Stimulated activated CD8-positive, alpha-beta memory T cell treated with anti-CD3 and anti-CD28 coated beads, Interleukin-4, amount 100 ng/mL, for 4 hours (primary cell): ENCODE measurements at places on chromosomes 2 and 18.

GRCh38 chr18:394987-395362, 105.5 kb downstream of the COLEC12 start:
- DNase-seq, result no peak

- DNase-seq, result no peak
Measured at GRCh38 chr2:33047939-33048338, 101.2 kb downstream of the LTBP1 start.

DNA sequence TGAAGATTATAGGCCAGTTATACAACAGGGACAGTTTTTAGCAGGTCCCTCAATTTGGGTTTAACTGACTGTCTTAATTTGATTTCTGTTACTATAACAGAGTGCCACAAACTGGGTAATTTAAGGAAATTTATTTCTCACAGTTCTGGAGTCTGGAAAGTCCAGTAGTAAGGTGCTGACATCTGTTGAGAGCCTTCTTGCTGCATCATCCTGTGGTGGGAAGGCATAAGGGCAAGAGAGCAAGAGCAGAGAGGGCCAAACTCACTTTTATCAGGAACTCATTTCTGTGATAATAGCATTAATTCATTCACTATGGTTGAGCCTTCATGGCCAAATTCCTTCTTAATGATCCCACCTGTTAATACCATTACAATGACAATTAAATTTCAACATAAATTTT, 36.5 kb downstream of the DIS3L2 start:
- DNase-seq, result no peak

DNA sequence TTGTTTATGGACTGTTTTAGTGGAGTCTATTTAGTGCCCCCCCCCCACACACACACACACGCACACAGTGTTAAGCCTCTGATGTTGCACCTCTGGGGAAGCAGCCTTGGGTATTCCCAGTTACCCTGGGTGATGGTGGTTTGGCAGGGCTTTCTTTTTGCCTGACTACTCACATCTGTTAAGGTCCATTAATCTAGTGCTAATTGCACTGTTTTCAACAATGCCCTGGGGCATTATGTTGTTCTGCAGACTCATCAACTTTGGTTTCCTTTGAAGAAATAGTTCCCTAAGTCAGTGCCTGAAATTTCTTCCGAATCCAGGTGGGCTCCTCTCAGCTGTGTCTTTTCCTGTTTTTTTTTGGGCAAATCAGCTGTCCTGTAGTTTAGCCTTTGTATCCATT, 34.7 kb downstream of the SPOPL start:
- DNase-seq, result no peak

GRCh38 chr2:45919160-45919650, 267.7 kb downstream of the PRKCE start:
- no peak for DNase-seq

DNA sequence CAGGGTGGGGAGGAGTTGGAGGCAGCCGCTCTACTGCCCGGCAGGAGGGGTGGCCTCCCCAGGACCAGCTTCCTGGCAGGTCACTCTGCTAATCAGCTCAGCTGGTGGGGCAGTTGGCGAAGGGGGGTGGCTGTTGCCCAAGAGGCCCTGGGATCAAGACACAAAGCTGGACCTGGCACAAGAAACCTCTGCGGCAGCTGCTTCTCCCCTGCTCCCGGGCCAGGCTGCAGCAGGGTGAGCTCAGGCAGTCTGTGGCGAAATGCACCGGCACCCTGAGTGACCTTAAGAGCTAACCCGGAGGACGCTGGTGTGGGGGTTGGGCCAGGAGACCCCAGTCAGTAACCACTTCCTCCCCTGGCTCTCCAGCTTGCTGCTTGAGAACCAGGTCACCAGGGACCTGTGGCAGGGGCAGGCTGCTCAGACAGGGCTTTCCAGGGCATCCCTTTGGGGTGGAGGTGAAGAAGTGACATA, 31.1 kb downstream of the TOGARAM2 start:
- DNase-seq, result no peak

DNA sequence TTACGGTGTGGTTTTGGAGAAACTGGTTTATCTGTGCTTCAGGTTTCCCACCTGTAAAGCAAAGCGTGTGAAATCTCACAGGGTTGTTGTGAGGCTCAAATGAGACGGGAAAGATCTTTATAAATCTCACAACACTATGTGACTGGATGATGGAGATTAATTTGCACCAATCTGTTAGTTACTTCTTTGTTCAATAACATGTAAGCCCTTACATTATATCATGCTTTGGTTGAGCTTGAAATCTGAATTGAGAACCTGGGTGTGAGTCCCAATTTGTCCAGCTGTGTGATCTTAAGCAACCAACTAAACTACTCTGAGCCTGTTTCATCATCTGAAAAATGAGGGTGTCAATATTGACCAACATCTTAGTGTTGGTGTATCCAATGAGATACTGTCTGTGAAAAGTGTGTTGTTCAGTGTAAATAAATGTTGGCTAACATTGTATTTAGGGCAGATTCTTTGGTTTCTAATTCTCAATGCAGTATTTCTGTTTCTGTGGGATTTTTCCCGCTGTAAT, 741 bp upstream of the GCKR start:
- DNase-seq, result no peak

DNA sequence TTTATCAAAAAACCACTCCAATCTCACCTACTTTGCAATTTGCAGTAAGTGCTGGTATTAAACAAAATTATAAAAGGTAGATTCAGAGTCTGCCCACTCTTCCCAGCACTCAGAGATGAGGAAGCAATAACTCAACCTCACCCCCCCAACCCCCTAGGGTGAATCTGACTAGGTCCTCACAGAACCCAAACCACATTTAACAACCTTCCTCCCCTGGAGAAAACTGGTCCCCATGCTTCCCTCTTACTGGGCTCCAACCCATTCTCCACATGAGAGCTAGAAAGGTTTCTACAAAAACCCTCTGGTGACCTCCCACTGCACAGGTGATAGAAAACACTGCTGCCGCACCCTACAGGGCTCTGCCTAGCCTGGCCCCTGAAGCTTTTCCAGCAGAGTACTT, 40.5 kb upstream of the BMP10 start:
- no peak for DNase-seq

DNA sequence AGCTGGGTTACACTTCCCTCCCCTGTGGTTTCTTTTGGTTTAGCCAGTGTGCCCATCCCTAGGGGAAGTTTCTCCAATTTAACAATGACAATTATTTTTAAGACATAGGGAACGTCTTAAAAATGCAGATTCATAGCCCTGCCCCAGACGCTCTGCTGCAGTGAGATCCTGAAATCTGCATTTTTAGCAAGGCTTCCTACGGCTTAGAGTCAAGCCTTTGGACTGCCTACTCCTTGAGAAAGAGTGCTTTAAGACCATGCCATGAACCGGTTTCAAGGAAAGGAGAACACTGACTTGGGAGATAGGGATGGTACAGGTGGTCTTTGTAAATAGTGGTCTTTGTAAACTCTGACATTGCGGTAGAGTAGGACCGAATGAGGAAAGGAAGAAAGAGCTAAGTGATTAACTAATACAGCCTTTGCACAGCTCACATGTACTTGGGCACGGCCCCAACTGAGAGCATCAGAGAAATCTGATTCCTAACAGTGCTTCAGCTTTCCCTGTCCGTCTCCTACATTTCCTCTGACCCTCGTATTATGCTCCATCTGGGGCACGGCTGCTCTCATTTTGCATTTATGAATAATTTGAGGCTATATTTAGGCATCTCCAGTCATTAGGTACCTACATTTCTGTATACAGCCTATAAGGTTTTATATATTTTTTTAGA, 217.6 kb upstream of the TANK start:
- no peak for DNase-seq

DNA sequence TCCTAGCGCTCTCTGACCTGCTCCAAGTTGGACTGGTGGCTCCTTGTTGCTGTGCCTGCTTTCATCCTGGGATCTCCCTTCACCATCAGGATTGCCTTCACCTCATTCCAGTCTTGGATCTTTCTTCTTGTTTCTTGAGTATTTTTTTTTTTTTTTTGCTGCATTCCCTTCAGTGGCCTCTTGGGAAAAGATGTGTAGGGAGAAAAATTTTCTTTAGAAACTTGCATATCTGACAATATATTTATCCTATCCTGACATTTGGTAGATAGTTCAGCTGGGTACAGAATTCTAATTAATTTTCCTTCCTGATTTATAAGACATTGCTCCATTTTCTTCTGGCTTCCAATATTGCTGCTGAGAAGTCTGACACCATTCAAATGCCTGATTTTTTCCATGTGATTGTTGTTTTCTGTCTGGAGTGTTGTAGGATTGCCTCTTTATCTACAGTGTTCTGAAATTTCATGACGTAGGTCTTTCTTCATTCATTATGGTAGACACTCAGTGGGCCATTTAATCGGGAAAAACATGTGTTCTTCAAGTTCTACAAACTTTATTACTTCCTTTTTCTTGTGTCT, 23.0 kb upstream of the IL1A start:
- no peak for DNase-seq

GRCh38 chr2:70460333-70460732, 93.3 kb downstream of the TGFA start:
- no peak for DNase-seq

DNA sequence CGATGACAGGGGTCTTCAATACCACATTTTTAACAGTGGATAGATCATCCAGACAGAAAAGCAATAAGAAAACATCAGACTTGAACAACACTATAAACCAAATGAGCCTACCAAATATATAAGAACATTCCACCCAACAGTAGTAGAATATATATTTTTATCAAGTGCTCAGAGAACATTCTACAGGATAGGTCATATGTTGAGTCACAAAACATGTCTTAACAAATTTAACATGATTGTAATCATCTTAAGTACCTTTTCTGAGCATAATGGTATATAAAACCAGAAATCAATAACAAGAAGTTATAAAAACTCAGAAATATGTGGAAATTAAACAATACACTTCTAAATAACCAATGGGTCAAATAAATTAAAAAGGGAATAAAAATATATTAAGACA, 194.0 kb upstream of the CYP26B1 start:
- no peak for DNase-seq

- DNase-seq, result no peak
Measured at GRCh38 chr18:49177071-49177470, 226.3 kb upstream of the SMAD7 start.

DNA sequence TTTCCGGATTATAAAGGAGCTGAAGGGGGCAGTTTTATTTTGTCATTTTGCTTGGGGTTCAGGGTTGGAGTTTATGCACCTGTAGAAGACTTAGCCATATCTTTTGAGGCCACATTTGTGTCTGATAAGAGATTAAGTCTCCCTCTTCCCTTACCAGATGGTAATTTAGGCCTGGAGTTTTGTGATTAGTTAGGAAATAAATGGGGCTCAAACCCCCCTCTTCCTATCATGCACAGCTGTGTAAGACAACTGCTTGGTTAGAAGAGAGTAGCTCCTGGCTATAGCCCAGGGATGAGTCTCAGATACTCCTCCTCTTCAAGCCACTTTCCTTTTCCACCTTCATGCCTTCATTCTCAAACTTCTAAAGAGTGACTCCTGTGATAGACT, 802 bp upstream of the SAP130 start:
- DNase-seq, result no peak

DNA sequence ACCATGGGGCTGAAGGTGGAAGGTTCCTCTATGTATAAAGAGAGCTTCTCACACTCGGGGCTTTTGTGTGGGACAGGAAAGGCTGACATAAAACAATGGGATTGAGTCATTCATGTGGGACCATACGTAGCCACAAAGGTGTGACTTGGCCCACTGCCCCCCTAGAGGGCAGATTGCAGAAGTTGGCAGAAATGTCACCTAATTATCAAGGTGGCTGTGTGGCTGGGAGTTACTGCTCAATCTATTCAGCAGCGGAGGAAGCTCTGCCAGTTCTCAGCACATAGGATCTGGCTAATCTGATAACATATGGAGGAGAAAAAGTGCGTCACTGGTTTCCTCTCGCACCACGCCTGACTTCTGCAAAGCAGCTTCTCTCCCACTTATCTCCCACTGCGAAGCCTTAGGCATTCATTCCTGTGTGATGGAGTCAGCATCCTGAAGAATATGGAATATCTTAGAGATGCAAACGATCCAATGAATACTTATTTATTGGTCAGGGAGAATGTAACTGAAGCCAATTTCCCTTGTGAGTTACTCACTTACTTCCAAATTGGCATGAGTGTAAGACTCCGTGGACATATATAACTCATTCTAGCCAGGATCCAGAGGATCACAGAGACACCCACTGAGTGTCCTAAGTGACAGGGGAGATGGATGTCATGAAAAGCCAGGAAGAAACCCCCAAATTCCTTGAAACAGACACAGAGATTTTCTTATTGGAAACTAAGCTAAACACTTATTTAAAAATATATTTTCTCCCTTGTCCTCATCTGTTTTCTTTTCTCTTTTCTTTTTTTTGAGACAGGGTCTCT, 344.8 kb downstream of the TGIF1 start:
- DNase-seq, result no peak

DNA sequence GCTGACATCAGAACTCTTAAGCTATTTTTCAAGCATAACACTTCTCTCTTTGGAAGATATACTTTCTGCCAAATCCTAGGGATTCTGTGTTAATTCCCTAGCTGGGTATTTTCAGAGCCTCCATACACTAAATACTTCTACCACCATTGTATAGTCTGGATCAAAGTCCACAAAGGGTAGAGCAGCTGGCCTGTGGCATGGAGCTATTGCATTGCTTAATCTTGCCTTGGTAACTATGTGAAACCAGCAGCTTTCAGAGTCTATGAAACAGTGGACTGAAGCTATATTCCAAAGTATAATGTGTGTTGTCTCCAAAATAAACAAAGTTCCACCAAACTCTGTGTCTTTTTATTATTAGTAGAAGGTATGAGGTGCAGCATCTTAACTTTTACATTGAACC, 296.9 kb upstream of the CDH19 start:
- no peak for DNase-seq

GRCh38 chr2:65349863-65350262, 82.5 kb downstream of the SPRED2 start:
- no peak for DNase-seq

- no peak for DNase-seq
Measured at GRCh38 chr18:79680100-79680879, 687 bp downstream of the CTDP1 start.
